Stimulated activated CD8-positive, alpha-beta memory T cell treated with anti-CD3 and anti-CD28 coated beads, Interleukin-4, amount 100 ng/mL, for 4 hours (primary cell): ENCODE measurements at places on chromosomes 2 and 18.

DNA sequence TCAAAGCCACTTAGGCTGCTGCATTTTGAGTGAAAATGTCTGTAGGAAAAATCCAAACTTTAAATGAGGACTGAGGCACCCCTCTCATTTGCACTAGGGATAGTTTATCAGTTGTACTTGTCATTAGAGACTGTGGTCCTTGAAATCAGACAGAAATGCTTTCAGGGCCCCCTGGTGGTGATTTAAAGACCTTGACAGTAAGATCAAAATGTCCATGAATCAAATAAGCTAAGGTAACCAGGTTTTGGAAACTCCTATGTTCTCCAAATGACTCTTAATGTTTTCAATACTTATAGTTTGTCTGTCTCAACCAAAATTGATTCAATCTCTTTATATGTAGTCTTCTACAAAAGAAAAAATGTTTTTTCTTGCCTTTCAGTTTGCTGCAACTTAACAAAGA lies 28.8 kb upstream of the DDX18 start:
- DNase-seq: no peak

GRCh38 chr2:104332731-104333130 lies 521.2 kb upstream of the POU3F3 start:
- no peak for DNase-seq

DNA sequence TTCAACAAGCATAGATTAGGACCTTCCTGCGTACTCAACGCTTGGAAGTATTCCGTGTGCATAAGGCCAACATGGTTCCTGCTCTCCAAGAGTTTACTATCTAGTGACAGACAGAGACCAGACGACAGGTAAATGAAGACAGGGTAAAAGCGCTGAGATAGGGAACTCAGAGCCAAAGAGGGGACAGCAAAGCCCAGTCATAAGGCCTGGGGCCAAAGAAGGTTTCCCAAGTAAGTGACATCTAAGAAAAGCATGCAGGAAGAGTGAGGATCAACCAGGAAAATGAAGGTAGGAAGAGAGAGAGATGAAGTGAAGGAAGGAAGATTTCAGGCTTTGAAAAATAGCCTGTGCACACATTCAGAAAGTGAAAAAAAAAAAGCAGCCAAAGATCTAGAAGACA lies 76.9 kb upstream of the CDH20 start:
- no peak for DNase-seq

GRCh38 chr2:144496092-144496976 lies 23.6 kb downstream of the ZEB2 start:
- DNase-seq: no peak

DNA sequence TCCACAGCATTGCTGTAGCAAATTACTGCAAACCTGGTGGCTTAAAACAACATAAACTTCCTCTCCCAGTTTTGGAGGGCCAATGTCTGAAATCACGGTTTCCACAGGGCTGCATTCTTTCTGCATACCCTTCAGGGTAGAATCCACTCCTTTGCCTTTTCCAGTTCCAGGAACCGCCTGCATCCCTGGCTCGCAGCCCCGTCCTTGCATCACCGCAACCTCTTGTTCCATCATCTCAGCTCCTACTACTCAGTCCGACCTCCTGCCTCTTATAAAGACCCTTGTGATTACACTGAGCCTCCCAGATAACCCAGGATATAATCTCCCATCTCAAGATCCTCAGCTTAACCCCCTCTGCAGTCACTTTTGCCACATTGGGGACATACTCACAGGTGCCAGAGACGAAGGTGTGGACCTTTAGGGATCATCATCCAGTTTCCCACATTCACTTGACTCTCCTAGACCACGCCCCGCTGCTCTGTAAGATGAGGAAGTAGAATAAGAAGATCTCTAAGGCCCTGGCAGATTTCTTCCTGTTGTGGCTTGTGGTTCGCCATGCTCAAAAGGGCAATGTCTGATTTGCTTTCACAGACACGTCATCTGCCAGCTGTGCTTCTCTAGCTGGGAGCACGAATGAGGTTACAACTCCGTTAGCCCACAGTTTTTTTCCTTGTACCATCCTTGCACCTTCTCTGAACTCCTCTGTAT lies 103.6 kb upstream of the AGAP1 start:
- no peak for DNase-seq

GRCh38 chr2:120864981-120865380 lies 129.3 kb downstream of the GLI2 start:
- no peak for DNase-seq

DNA sequence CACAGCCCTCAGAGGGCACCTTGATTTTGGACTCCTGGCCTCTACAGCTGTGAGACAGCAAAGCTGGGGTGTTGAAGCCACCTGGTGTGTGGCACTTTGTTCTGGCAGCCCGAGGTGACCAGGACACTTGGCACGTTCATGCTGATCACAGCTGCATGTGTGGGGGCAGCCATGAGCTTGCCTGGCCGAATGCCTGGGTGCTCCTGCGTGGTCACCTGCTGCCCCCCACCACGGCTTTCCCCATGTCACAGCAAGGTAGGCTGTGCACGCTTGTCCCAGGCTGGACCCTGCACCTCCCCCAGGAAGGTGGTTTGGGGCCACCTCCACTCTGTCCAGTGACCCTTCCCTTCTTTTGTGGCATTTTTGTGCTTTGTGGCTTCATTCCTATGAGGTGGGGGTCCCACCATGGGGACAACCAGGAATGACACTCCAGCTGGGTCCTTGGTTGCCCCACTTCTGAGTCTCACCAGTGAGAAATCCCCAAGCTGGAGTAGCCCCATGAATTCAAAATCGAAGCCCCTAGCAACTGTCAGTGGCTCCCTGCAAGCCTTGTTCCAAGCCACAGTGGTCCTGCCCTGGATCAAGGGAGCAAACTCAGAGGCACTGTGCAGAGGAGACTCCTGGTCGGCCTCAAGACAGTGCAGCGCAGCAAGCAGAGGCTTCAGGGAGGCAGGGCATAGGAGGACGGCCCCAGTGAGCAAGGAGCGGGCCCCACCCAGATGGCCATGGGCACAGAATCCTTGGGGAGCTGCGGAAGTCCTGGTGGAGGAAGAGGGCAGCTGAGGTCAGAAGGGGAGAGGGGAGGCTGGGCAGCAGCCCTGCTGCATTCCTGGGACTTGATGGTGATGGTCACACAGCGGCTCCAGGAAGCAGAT lies 121.4 kb upstream of the HS6ST1 start:
- no peak for DNase-seq

GRCh38 chr2:167381349-167381748 lies 493.1 kb downstream of the XIRP2 start:
- no peak for DNase-seq

GRCh38 chr2:241933179-241933911 lies 63.8 kb downstream of the RTP5 start:
- no peak for DNase-seq

GRCh38 chr2:128279786-128280157 lies 38.9 kb downstream of the HS6ST1 start:
- no peak for DNase-seq

DNA sequence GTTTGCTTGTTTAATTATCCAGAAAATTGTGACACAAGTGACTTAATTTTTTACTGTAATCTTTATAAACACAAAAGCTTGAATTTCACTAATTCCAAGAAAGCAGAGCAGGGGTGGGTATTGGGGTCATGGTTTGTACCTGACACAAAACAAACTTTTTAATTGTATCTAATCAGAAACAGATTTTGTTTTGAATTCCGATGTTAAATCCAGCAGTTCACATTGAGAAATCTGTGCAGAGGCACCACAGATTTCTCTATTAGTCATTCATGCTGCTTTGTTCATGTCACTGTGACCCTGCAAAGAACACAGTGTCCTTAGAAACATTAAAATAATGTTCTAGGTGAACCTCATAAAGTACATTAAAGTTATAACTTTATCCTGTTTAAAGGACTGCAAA lies 443.4 kb downstream of the NYAP2 start:
- DNase-seq: no peak

DNA sequence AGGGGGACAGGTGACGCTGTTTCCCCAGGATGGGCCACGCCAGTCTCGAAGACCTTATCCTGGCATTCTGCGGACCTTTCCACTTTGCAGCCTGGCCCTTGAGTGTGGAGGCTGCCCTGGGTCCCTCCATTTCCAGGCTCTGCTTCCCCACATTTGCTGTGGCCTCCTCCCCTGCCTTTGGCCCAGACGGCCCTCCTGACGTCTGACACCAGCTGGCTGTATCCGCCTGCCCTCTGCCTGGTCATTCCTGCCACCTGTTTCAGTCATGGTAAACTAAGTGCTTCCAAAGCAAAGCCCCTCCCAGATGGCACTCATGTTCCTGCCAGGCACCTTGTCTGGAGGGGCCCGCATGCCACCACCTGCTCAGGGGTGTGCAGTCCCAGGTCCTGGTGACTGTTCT lies 95.1 kb downstream of the ASB1 start:
- no peak for DNase-seq

GRCh38 chr2:240374085-240374907 lies 61.2 kb upstream of the GPC1 start:
- DNase-seq: no peak

GRCh38 chr2:70978341-70979179 lies at the start of gene ANKRD53:
Gene ANKRD53, plus strand, starts transcription at chr2:70978630. Its CDS starts 16 bp downstream, at chr2:70978646.
- DNase-seq: no peak
